H4 (cell line): ENCODE measurements at places on chromosomes 7 and 10. TPM values are rescaled to one million over a fixed set of nuclear protein-coding genes. Genes with fewer than 3 reads are reported as not detected.

- DNase-seq = peak; percentile 12
These were observed 153.3 kb upstream of the INSYN2A start for GRCh38 chr10:127349737-127350136.

GRCh38 chr7:26584326-26584725 lies 280.1 kb downstream of the SKAP2 start:
- DNase-seq = no peak

DNA sequence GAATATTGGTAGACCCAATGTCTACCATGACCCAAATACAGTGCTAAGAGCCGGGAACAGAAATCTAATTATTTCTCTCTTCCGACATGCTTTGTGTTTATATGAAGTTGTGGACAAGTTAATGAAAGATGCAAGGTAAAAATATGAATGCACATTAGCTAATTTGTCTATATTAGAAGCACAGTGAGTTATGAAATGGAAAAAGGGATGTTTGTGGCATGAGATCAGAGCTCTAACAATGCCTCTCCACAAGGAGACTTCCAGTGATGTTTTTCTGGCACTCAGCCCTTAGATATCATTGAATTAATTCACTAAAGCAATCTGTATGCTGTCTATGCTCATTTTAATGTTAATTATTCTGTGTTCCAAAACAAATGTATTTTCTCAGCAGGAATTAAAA lies 897.2 kb downstream of the CNTNAP2 start:
- no peak for DNase-seq

GRCh38 chr7:141702047-141702567 lies at the start of gene DENND11:
TSS of gene DENND11 (minus strand) at chr7:141702166. CDS start at chr7:141702153, 13 bp downstream.
- no peak for DNase-seq

DNA sequence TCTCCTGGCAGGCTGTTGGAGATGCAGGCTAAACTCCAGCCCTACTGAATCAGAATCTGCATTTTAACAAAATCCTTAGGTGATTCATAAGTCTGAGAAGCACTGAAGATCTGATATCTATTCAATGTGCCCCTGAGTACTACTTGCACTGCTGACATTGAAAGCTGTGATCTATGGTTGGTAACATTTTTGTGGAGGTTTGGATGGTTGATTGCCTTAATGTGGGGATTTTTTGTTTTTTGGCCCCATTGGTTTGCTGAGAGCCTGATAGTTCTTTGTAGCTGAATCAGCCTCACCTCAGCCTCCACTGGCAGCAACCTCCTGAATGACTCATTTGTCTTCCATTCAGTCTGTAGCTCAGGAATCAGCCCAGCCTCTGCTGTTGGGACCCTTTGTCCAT lies 14.7 kb upstream of the LRRN3 start:
- DNase-seq = no peak

- no peak for DNase-seq
These were observed 37.8 kb downstream of the SEM1 start for GRCh38 chr7:96671854-96672253.

- peak; percentile 54 for DNase-seq
These were observed 140.7 kb upstream of the CALCR start for GRCh38 chr7:93715234-93715633.

GRCh38 chr7:111642373-111642772 lies 80.1 kb upstream of the IMMP2L start:
- DNase-seq = no peak

- no peak for DNase-seq
These were observed 71.0 kb upstream of the TMEM140 start for GRCh38 chr7:135076882-135077281.

DNA sequence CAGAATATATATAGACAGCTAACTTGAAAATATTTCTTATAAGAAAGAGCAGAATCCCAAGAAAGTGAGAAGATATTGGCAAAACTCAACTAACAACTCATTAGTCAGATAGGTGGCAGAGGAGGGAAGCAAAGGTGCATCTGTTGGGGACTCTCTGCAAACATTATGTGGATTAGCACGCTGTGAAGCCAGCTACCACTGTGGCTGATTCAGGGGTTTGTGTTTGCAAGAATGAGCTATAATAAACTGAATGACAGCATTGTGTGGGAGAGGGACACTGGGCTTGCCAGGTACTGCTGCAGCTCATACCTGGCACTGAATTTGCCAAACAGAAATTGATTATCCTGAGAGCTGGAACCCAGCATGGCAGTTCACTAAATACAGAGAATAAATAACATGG lies 170.3 kb upstream of the MINDY3 start:
- DNase-seq = no peak

KCP gene
- total RNA-seq = not detected in 2 replicates

HOGA1 gene
- total RNA-seq = 0.97 and 1.3 TPM in 2 replicates
